ENCODE measurements at places on chromosomes 5 and 9.

- DNase-seq = no peak
Observed at GRCh38 chr9:117744856-117745389, 40.7 kb downstream of the TLR4 start.

- DNase-seq = no peak
Observed at GRCh38 chr9:105855987-105856386, 161.6 kb downstream of the TMEM38B start.

DNA sequence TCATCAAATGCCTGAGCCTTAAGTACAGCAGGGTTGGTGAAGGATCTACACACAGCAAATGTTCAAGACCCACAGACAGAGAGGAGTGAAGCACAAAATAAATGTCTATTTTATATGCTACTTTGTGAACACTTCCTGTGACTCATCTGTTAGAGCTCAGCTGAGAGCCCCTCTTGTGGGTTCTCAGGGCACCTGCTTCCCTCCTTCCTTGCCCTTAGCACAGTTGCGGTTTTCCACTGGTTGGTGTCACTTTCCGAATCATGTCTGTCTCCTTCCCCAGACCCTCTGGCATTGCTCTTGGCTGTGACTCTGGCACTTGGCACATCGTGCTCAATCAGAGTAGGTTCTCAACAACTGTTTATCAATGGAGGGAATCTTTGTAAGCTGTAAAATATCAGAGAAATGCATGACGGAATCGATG is 128.5 kb upstream of the STC2 start:
- no peak for DNase-seq

DNA sequence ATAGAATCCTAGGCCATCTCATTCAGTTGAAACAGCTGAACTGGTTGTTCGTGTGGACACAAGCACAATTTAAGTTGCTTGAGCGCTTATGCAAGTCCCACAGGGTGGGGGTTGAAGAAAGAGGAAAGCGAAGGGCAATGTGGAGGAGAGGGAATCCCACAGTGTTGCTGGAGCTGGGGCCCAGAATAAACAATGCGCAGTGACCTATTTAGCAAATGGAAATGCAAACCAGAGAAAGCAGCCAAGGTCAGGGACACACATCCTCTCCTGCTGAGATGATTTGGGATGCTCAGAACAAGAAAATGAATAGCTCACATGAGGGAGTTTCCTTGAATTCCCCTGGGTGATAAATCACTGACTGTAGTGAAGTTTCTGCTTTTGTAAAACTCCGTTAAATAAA is 838.3 kb downstream of the TLE4 start:
- no peak for DNase-seq

- no peak for DNase-seq
Observed at GRCh38 chr5:135322744-135323143, 76.3 kb downstream of the MACROH2A1 start.

GRCh38 chr9:102587281-102587680 is 407.9 kb upstream of the CYLC2 start:
- no peak for DNase-seq

- no peak for DNase-seq
Observed at GRCh38 chr5:65359981-65360380, 121.7 kb downstream of the ADAMTS6 start.

DNA sequence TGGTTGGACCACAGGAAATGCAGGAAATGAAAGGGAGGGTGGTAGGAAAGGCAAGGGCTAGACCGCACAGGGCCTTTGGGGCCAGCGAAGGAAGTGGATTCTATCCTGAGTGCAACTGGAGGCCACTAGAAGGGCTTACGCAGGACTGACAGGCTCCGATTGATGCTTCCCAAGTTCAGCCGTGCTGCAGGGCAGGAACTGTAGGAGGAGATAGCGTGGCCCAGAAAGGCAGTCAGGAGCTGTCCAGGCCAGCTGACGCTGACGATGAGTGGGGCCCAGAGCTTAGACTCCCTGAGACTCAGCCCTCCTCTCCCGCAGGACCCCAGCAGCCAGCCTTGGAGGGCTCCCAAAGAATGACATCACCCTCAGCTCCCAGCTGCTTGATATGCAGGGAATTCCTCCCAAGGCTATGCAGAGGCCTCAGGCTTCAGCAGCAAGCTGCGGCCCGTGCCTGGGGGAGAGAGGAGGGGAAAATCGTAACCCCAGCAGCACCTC is 48.8 kb downstream of the KCNIP1 start:
- DNase-seq = no peak

DNA sequence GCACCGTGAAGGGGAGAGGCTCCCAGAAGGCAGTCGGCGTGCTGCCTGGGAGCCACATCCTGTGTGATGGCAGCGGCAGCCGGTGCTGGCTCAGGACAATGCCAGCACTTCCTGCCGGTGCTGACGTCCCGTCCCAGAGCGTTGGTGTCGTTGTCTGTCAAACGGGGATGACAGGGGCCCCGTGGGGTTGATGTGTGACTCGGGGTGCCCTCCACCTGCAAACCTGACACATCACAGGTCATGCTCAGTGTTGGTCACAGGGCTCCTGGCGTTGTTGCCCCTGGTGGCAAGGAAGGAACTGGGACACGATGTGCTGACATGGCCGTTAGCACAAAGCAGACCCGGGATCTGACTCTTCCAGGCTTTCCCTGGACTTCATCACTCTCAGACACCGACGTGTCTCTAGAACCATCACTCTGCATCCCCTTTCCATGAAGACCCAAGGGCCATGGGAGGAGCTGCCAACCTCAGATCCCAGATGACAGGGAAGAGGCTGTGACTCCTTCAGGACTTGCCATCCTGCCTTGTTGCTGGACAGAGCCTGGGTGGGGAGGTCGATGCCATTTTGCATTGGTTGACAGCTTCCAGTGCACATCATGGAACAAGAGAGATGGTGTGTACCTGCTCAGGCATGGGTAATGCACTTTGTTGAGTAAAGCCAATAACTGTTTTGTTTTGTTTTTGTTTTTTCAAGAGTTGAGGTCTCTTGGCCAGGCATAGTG is 21.5 kb downstream of the PLPP7 start:
- peak; percentile 58 for DNase-seq

- no peak for DNase-seq
Observed at GRCh38 chr5:159181152-159181551, 28.2 kb downstream of the RNF145 start.

- DNase-seq = no peak
Observed at GRCh38 chr9:129759319-129759718, 6.5 kb upstream of the PTGES start.

DNA sequence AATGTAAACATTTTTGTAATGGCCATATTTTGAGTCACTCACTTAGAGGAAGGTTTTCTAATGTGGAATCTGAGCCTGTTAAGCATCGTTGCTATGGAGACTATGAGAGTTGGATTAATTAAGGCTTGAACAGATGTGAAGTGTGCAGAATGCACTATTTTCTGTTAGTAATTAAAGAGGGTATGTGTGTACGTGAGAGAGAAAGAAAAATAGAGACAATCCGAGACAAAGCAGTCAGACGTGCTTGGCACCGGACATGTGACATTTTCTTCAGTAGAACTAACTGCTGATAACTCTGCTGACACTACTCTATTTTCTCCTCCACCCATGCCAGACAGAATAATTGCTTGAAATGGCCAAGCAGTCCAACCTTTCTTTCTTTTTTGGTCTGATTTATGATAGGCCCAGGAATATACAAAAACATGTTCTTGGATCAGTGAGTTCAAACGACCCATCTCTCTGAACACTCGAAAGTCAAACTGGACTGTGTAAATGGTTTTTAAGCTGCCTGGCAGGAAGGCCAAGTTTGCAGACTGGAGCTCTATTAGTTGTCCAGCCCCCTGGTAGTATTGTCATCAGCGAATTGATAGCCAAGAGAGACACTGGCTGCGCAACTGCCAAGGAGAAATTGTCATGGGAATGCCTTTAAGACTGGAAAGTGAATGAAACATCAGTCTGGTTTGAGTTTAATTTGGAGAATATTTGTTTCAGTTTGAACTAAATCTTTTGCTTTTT is 322.1 kb downstream of the ARHGEF28 start:
- no peak for DNase-seq

- DNase-seq = no peak
Observed at GRCh38 chr9:130815242-130815808, 19.7 kb upstream of the ABL1 start.

- DNase-seq = no peak
Observed at GRCh38 chr5:36943584-36943983, 67.0 kb downstream of the NIPBL start.

DNA sequence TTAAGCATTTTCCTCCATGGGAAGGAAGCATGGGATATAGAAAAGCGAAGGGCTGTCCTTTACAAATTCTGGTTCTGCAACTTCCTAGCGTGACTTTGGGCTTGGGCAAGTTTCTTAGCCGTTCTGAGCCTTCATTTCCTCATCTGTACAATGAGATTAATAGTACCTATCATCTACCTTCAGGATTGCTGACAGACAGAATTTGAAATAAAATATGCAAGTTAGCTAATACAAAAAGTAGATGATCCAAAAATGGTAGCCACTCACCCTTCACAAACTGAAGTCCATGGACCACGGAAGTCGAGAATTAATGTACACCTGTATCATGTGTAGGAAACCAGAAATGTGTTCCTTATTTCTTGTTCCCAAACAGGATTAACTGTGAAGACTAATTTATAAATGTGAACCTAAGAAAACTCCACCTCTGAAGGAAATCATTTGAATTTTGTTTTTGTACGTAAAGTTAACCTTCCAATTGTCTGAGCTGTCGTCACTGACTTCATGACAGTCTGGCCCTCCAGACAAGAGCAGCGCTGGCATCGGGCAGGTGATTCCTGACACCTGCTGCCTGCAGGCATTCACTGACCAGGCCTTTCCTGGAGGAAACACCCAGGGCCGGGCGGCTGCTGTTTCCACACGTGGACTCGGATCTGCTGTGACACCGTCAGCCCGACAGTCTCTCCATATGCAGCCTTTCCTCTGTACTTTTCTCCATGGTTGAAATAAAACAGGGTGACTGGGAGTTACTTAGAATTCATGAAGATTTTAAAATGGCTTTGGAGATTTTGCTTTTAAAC is 63.4 kb downstream of the PSMB7 start:
- DNase-seq = no peak

DNA sequence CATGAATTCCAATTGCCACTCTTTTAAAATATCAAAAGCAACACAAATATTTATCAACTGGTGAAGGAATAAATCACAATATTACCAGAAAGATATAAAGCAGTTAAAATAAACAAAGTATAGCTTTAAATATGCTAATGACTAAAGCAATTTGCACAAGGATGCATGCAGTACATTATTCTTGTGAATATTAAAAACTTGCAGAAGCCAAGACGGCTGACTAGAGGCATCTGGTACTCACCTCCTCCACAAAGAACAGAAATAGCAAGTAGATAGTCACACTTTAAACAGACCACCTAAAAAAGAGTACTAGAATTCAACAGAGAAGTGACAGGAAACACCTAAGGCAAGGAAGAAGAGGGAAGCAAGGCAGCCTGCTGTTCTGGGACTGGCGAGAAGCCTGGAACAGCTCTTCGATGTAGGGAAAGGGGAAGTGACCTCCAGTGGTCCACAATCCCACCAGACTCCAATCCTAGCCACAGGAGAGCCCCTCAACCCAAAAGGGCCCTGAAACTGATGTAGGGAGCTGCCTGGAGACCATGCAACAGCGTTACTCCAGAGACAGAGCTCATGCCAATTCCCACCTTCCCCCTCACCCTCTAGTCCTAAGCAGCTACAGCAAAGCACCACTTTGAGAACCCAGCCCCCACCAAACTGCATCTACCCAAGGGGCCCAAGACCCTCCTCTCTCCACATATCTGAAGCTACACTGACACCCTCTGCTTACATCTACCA is 86.3 kb downstream of the LPAR1 start:
- no peak for DNase-seq

- DNase-seq = no peak
Observed at GRCh38 chr9:113355040-113355596, 5.8 kb downstream of the BSPRY start.

- no peak for DNase-seq
Observed at GRCh38 chr9:90579181-90579580, 63.4 kb downstream of the DIRAS2 start.

GRCh38 chr5:93078082-93079038 is 502.7 kb downstream of the NR2F1-AS1 start:
- DNase-seq = no peak

DNA sequence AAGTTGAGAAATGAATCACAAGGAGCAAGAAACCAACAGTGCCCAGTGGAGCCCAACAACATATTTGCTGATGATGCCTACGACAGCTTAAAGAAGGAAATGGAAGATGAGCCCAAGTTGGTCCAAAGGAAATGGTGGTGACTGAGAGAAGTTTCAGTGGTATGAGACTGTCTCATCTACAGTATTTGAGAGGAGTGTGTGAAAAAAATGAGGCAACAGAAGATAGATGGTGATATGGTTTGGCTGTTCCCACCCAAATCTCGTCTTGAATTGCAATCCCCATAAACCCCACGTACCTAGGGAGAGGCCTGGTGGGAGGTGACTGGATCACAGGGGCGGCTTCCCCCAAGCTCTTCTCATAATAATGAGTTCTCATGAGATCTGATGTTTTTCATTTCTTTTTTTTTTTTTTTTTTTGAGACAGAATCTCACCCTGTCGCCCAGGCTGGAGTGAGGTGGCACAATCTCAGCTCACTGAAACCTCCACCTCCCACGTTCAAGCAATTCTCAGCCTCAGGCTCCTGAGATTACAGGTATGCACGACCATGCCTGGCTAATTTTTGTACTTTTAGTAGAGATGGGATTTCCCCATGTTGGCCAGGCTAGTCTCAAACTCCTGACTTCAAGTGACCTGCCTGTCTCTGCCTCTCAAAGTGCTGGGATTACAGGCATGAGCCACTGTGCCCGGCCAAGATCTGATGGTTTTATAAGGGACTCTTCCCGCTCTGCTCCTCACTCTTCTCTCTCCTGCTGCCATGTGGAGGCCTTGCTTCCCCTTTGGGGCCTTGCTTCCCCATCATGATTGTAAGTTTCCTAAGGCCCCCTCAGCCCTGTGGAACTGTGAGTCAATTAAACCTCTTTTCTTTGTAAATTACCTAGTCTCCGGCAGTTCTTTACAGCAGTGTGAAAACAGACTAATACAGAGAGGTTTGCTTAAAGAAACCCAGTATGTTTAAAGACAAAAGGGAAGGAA is 30.2 kb downstream of the EFCAB9 start:
- peak; percentile 62 for DNase-seq

DNA sequence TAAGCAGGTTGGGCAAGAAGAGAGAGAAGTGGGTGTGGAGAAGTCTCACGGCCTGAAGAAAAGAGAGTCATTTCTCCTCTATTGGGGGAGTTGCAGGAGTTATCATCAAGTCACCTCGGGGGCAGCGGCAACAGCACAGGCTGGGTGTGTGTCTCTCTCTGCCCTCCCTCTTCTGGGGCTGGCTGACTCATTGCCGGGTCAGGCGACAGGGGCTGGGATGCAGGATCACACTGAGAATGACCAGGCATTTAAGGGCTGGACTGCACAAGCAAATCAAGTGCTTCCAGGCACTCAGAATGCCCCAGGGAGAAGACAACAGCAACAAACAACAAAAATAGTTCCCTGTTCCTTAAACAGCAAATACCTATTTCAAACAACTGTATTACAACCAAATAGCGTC is 6.3 kb upstream of the EQTN start:
- DNase-seq = no peak

GRCh38 chr5:13477118-13477737 is 467.3 kb downstream of the DNAH5 start:
- no peak for DNase-seq

DNA sequence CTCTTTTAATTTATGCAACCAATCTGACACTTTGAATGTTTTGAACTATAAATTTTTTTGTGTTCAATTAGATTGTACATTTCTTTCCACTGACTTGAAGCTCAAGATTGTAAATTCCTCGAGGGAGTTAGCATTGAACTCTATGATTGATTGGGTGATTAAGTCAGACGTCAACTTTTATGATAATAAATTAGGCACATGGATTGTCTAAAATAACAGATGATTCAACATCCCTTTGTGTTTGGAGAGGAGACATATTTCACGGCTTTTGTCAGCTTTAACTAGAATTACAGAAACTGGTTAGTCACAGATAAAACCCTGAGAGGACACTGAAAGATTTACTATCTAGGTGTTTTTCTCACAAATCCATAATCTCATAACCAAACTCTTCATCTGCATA is 32.7 kb upstream of the TXNDC8 start:
- DNase-seq = no peak

Measured in stimulated activated CD4-positive, alpha-beta T cell treated with anti-CD3 and anti-CD28 coated beads, Interleukin-15, amount 100 ng/mL, for 48 hours (primary cell).